NCI-H1105 (cell line): ENCODE measurements at places on chromosomes 2 and 18.

GRCh38 chr2:226916669-226917068 is 80.8 kb downstream of the RHBDD1 start:
- no peak for DNase-seq

DNA sequence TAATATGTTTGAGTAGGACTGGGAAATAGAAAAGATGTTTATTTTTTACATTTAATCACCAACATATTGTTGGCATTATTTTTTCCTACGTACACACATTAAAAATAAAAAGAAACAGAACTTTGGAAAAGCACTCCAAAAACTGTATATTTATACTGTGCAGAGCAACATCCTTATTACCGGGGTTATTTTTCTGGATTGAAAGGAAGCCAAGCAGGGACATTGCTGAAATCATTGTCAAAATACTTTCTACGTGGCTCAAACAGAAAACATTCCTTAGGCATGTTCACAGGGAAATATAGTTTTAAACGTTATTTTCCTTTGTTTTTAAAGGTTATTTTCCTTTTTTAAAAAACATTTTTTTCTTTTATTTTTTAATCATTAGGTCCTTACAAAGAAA is 315.0 kb upstream of the SMIM21 start:
- no peak for DNase-seq

DNA sequence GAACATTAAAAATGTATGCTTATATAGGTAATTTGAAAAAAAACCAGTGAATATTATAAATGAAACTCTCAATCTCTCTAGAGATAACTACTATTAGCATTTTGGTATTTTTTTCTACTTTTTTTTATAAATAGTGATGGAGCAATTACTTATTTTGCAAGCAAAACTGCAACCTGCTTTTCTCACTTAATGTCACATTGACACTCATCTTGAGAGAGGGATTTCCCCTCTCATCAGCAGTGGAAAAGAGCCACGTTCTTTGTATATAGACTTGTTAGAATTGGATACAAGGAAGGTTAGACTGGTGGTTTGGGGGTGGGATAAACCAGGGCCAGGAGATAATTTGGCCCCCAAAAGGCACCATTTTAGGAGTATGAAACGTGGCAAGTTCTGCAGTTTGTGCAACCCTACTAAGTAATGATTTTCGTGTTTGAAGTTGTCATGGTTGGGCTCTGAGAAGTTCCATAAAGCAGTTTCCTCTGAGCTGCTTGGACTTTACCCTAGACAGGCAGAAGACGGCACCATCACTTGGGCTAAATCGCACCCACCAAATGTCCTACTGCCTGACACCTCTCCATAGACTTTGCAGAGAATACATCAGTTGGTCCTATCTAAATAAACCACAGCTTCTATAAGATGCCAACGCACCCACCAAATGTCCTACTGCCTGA is 194.0 kb downstream of the ACTR3 start:
- no peak for DNase-seq

GRCh38 chr2:65025453-65026123 is 30.6 kb upstream of the CEP68 start:
- DNase-seq, result no peak

DNA sequence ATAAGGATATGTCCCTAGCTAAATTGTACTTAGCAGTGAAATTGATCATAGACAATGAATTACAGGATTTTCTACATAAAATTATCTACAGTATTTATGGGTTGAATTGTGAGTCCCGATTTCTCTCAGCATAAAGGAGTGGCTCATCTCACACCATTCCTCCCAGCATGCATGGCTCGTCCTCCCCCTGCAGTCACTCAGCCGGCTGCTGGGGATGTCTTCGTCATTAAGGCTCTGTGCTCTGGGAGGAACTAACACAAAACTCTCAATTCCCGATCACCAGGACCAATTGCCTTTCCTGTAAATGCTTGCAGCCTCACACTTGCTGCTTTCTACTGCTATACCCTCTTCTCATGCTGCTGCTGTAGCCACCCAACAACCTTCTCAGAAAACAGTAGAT is 75.9 kb downstream of the TXNL1 start:
- no peak for DNase-seq

DNA sequence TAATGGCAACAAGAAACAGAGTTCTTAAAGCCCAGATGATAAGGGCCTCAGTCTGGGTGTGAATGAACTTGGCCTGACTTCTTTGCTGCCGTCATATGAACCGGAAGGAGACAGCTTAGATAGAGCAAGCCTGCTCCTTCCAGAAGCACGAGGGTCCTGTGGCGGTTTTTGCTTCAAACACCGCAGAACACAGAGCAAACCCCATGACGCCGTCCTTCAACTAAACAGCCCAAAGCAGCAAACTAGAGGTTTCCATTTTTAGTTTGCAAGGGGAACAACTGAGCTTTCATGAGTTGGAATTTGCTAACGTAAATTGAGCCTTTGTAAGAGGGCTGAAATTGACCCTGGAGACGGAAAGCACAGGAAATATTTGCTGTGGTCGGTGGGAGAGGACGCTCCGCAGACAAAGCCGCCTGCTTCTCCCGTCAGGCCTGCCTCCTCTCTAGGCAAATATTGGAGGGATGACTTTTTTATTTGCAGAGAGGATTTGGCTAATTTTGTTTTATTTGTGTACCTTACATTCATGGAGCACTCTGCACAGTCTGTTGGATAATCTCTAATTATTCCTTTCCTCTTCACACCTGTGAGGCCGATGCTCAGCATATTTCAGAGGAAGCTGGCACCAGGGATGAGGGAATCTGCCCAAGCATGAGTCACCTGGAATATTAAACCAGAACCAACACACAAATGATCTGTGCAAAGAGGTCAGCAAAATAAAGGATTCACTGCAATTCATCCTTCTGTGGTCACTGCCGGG is 134.0 kb upstream of the NCK2 start:
- no peak for DNase-seq

DNA sequence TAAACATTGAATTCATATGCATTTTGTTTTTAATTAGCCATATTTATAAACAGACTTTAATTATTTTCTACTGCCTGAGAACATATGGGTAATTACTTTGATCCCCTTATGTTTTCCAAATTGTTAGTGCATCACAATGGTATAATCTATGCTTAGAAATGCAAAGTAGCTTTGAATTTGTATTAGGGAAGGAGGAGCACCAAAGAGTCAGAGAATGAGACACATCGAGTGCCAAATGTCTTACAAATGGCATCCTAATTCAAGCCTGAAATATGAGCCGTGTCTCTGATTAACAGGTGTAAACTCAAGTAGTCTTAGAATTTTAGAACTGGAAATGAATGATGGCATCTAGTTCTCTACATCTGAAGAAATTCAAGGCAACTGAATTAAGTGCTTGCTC is 8.7 kb upstream of the HNMT start:
- DNase-seq, result no peak

DNA sequence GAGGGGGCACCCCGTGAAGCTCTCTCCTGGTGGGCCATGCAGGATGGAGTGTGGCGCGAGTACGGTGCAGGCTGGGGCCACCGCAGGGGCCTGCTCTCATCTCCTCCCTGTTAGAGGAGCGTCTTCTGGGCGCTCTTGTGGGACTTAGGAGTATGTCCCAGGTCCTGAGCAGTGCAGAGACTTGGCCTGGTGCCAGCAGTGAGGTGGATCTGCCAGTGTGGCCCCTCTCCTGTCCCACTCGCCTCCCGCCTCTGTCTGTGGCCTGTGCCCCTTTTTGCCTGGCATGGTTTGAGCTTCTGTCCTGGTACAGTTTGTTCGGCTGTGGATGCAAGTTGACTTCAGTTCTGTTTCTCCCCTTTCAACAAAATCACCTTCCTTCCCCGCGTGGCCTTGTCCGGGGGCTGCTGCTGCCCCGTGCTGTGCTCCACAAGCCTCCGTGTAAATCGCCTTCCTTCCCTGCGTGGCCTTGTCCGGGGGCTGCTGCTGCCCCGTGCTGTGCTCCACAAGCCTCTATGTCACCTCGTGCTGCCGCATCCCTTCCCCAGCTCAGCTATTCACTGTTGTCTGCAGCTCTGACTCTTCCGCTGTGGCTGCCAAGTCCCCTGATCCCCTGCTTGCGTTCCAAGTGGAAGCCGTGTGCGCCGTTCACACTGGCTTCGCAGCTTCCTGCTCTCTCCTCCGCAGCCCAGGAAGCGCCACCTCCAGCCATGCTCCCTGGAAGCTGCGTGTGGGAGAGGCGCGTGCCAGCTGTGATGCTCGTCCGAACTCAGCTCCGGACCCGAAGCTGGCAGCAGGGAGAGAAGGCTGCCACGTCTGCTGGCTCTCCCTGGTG is 13.7 kb downstream of the LDLRAD4 start:
- DNase-seq, result no peak

- DNase-seq, result peak; percentile 9
These were observed 32.8 kb downstream of the FAM124B start for GRCh38 chr2:224369028-224369632.

GRCh38 chr18:25189391-25190185 is 162.4 kb downstream of the ZNF521 start:
- DNase-seq, result no peak

GRCh38 chr18:54878159-54878622 is 49.9 kb downstream of the RAB27B start:
- no peak for DNase-seq

- no peak for DNase-seq
These were observed 185.9 kb upstream of the NRP2 start for GRCh38 chr2:205496370-205496769.

- DNase-seq, result no peak
These were observed 12.8 kb upstream of the CAVIN2 start for GRCh38 chr2:191859681-191860080.

GRCh38 chr18:59799383-59800015 is 100.3 kb upstream of the PMAIP1 start:
- no peak for DNase-seq

DNA sequence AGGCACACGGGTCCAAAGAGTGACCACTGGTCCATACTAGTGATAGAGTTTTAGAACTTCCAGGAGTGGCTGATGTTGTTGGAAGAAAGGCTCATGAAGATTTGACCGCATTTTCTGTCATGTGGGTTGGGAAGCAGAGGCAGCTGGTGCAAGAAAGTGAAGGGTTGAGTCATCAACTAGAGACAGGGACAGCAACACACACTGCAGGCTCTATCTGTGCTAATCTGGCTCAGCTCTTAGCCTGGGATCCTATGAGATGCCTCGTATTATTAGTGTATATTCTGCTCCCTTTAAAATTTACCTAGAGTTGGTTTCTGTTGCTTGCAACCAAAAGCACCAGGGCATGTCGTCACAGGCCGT is 2.5 kb upstream of the SH3RF3 start:
- no peak for DNase-seq

GRCh38 chr2:216559625-216560156 is 61.0 kb downstream of the RPL37A start:
- no peak for DNase-seq

DNA sequence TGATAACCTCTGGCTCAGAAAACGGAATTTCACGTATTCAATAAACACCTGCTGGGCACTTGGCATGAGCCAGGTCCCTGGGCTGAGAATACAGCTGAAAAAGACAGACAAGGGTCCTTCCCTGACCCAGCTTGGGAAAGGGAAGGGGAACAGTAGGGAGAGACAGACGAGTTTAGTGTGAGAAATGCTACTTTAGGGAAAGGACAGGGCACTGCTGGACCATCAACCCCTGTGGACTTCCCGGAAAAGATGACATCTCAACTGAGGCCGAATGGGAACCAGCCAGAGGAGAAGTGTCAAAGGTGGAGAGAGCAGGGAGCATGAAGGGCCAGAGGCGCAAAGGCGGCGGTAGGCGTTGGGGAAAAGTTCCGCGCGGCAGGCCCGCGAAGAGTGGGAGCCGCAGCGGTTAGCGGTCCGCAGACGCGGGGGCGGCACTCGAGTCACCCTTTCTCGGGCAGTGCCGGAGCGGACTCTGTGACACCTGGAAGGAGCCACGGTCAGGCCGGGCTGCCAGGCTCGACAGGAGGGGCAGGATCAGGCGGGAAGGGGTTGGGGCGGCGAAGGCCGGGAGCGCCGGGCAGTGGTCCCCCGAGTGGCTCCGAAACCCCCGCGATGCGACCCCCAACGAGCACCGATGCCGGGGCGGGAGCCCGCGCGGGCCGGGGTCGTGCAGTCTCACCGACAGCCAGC is 519 bp downstream of the TEX261 start:
- no peak for DNase-seq

- peak; percentile 38 for DNase-seq
These were observed at the start of the genes COL4A3 and COL4A4 for GRCh38 chr2:227163998-227164762. COL4A3 (plus strand) TSS chr2:227164624; CDS start chr2:227164727, 103 bp downstream. COL4A4 (minus strand) TSS chr2:227164205; CDS start chr2:227147483, 16,722 bp downstream.

DNA sequence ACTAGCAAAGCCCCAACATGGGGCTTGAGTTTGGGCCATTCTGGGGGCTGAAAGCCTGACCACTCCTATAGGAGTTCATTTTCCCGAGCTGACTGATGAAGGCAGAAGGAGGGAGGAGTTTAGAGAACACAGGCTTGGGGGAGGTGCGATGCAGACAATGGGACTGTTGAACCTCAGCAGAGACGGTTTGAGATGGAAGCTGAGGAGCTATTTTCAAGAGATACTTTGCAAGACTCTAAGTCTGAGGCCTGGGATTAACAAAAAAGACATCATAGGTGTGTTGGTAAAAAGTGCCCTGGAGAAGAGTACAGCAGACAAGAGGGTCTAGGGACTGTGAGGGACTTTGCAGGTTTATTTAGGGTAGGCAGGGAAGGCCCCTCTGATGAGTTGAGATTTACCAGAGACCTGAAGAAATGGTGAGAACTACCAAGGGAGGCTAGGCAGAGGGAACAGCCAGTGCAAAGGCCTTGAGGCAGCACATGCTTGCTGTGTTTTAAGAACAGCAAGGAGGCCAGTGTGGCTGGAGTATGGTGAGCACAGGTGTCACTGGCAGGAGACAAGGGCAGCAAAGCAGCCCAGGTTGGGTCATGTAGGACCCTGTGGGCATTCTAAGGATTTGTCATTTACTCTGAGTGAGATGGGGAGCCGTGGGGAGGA is 31.6 kb downstream of the PCBP1 start:
- DNase-seq, result no peak

DNA sequence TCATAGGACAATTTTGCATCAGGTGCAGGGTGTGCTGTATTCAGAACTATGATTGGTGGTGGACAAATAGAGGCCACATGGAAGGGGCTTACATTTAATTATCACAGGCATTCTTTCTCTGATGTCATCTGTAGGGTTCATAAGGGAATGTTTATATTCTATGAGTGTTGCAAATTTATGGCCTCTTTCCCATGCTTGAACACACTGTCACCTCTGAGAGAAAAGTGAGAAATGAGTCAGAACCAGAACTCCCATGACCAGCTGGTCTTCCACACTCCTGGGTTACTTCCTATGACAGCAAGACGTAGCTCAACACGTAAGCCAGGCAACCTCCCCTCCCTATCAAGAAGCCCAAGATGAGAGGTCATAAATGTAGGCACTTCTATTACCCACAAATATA is 310.8 kb downstream of the PIEZO2 start:
- DNase-seq, result no peak

GRCh38 chr18:30342675-30343074 is 699.9 kb downstream of the DSC3 start:
- no peak for DNase-seq

- no peak for DNase-seq
These were observed 52.7 kb downstream of the PHLPP1 start for GRCh38 chr18:62767836-62768557.

DNA sequence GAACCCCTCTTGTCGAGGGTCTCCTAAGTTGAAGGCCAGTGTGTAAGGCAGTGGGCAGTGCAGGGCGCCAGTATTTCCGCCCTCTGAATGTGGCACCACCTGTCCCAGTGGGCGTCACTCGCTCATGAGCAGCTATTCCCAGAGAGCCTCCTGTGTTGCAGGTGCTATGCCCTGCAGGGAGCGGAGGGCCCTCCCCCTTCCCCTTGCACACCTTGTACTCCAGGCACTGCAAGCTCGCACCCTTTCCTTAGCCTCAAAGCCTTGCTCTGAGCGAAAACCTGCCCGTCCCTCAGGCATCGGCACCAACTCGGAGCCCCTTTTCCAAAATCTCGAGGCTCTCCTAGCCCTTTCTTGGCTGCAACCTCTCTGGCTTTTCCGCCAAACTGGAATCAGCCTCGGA is 282.7 kb downstream of the AGAP1 start:
- no peak for DNase-seq
